Kasumi-1 (cell line): ENCODE measurements at places on chromosomes 5 and 9.

DNA sequence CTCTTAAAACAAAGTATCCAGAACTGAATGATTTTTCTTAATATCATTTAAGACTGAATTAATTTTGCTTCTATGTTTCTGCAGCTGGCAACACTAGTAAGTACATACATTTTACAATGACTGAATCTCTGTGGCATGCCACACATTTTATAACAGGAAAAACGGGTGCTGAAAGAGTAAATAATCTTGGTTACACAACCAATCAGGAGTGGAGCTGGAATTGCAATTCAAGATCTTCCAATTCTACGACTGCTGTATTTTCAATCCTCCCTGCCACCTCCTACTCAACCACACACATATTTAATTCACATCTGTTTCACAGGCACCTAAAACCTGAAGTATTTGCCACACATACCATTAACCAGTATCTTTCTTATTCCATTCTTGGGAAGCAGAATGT, 52.7 kb upstream of the NR5A1 start:
- no peak for DNase-seq

DNA sequence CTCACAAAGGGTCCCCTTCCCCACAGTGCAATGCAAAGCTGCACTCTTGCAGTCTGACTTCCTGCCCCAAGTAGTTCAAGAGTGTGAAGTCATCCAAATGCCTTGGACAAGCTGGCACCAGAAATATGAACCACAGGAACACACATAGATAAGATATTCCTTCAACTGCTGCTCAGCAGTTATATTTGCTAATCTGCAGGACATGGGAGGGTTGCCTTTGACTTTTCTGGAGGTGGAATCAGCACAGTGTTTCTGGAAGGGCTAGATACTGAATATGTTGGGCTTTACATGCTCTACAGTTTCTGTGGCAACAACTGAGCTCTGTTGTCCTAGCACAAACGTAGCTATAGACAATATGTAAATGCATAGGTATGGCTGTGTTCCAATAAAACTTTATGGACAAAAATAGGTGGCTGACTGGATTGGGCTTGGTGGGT, 96.7 kb upstream of the PCA3 start:
- DNase-seq: no peak

- no peak for DNase-seq
Measured at GRCh38 chr5:171984748-171985419, 21.6 kb downstream of the FBXW11 start.

GRCh38 chr5:68802430-68802829, 291.4 kb upstream of the SLC30A5 start:
- no peak for DNase-seq

DNA sequence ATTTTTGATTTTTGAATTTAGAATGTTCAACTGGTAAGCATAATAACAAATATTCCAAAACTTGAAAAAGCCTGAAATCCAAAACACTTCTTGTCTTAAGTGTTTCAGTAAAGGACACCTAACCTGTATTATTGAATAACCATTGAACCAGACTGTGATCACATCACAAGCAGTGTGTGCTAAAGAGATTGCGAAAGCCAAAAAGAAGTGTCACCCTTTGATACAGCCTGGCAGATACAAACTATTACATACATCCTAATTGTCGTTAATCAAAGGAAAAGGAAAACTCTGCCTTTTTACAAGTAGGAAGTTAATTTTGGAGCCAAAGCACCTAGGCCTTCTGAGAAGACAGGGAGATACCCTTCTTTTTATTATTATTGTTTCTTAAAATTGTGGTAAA, 8.4 kb upstream of the FAM120AOS start:
- no peak for DNase-seq

- DNase-seq: no peak
Measured at GRCh38 chr9:99027443-99027842, 77.5 kb upstream of the TGFBR1 start.

DNA sequence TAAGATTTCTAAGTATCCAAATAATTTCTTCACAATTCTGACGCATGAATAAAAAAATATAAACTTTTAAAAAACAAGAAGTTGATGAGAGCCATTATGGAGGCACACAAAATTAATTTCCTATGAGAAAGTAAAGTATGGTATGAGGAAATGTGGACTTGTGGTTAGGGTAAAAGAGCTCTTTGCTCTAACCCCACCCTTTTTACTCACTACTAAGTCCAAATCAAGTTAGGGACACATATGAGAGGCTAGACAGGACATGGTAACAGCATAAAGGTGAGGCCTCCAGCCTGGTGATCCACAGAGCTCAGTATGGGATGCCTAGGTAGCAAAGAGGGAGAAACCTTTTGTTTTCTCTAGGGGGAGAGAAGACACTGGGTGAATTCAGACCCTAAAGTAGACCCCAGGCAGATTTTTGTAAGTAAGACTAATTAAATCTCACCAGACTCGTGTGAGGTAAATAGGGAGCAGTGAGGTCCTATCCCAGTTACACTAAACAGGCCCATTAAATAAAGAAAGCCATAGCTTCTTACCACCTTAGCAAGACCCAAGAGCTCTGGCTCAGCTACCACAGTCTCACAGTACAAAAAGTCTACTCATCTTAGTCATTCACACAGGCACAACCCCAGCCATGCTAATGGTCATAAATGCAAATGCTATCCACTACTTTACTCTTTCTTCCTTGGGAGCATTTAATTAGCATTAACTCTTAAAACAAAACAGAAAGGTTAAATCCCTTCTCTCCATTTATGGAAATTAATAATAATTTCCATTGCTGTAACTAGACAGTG, 42.6 kb downstream of the MLLT3 start:
- no peak for DNase-seq

GRCh38 chr5:34529581-34530331, 126.4 kb upstream of the RAI14 start:
- DNase-seq: no peak

- peak; percentile 15 for DNase-seq
Measured at GRCh38 chr5:180209137-180209581, at the start of gene RASGEF1C. Gene RASGEF1C (minus strand): TSS chr5:180209211. CDS start chr5:180138052, 71,159 bp downstream.

- DNase-seq: no peak
Measured at GRCh38 chr9:27310582-27310981, 13.6 kb upstream of the EQTN start.

- no peak for DNase-seq
Measured at GRCh38 chr9:126982215-126983002, 67.8 kb downstream of the RALGPS1 start.

DNA sequence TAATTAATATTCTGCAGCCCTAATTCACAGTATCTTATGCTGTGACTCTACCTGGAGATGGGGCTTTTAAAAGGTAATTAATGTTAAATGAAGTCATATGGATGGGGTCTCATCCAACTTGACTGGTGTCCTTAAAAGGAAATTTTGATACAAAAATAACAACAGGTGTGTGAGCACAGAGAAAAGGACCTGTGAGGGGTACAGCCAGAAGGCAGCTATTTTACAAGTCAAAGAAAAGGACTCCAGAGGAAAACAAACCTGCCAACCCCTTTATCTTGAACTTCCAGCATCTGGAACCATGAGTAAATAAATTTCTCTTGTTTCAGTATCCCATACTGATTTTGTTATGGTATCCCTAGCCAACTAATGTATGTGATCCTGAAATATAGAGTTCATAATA, 250.3 kb downstream of the TMEM232 start:
- no peak for DNase-seq
